ENCODE measurements at places on chromosomes 11 and 22.

DNA sequence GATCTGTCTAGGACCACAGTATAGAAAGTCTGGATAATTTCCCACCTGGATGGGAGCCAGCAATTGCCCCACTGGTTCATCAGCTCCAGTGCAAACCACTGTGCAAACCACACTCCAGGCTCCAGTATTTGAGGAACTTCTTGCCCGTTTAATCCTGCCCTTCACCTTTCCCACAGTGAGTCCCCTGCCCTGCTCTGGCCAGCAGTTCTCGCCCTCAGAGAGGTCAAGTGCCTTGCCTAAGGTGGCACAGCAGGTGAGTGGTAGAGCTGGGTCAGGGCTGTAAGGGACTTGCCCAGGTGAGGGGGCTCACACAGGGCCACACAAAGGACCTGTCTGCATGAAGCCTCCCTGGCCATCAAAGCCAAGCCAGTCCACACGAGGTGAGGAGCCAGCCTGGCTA lies 24.1 kb downstream of the MS4A10 start:
- no peak for DNase-seq

DNA sequence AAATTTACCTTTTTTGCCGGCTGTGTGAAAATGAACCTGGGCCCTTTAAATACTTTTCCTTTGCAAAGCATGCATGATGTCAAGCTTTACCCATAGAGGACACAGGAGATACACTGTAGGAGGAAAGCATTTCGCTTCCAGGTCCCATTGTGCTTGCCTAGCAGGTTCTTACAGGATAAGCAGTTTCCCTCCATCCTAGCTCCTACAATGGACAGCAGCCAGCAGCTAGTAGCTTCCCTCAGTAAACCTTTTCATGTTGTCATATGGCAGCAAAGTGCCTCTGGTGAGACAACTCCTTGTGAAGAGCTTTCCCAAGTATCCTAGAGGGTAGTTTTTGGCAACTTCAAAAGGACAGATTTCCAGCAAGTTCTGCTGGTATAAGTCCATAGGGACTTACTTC lies 78.4 kb downstream of the RBFOX2 start:
- DNase-seq = no peak

- DNase-seq = no peak
These were observed 1.4 kb downstream of the SGSM1 start for GRCh38 chr22:24807284-24807950.

DNA sequence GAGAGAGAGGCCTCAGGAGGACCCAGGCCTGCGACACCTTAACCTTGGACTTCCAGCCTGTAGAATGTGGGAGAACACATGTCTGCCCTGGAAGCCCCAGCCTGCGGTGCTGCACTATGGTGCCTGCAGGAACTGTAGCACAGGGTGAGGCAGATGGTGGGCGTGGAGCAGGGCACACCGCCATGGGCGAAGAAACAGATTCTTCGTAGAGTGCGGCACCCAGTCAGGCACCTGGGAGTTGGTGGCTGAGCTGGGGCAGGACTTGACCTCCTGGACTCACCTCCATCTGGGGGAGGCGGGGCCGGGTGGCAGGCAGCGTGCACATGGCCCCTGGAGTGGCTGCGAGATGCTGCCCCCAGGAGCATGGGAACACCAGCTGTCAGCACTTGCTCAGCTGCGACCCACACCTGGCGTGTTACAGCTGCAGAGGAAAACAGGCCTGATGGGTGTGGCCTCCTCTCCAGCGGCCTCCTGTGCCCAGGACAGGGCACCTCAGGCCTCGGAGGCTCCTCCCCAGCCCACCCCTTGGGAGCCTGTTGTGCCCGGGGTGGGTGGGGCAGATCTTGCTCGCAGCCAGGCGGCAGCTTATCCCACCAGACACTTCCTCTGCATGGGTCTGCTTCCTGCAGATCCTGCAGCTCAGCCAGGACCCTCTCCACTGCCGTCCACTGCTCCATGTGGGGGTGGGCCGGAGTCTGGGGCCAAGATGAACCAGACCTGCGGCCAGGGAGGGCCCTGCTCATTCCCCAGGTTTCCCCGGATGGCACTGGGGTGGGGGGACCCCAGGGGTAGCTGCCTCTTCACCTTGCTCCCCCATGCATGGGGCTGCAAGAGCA lies 80.4 kb downstream of the MYEOV start:
- no peak for DNase-seq

DNA sequence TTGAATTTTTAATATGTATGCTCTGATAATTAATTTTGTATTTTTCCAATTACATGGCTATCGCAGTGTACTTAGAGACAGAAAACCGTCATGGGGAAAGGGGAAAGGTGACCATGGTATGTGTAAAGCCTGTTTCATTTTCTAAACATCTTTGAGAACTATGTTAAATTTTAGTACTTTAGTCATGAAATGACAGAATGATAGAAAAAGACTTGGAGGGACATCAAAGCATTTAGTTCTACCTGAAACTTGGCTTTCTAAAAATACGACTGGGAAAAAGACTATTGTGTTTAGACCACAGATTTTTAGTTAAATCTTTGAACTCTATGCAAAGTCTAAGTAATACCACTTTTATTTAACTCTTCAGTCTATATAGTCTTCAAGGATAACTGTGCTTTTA lies 54.1 kb downstream of the MAML2 start:
- no peak for DNase-seq

GRCh38 chr11:3220521-3221407 lies 2.2 kb upstream of the MRGPRG start:
- DNase-seq = no peak

GRCh38 chr11:113464416-113464815 lies 10.8 kb downstream of the DRD2 start:
- DNase-seq = no peak

- no peak for DNase-seq
These were observed 29.3 kb downstream of the DMC1 start for GRCh38 chr22:38540701-38541100.

- no peak for DNase-seq
These were observed 43.8 kb downstream of the MAP6 start for GRCh38 chr11:75625021-75625420.

DNA sequence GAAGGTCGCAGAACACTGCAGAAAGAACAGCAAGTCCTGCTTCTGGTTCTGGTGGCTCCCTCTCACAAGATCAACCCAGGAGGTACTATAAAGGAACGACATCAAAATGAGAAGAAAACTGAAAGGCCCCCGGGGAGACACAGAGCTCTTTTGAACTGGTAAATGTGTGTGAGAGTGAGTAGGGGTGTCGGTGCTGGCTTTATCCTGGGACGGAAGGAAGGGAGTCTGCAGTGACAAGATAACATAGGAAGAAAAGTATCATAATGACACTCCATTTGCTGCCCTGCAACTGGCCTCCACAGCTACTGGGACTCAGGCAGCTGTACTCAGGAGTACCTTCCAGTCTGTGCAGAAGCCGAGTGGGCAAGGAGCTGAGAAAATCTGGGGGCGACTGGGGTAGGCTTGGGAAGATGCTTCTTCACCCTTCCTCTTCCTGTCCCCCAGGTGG lies 60.9 kb downstream of the ENTHD1 start:
- DNase-seq = no peak

GRCh38 chr22:19571207-19571795 lies 47.1 kb upstream of the CLDN5 start:
- DNase-seq = no peak

- peak; percentile 88 for DNase-seq
These were observed at the start of the genes POLR2L and TSPAN4 for GRCh38 chr11:842370-843002. Gene POLR2L, minus strand, starts transcription at chr11:842529. Its CDS starts 21 bp downstream, at chr11:842508. Gene TSPAN4, plus strand, starts transcription at chr11:842852. Its CDS starts 7,453 bp downstream, at chr11:850305.

DNA sequence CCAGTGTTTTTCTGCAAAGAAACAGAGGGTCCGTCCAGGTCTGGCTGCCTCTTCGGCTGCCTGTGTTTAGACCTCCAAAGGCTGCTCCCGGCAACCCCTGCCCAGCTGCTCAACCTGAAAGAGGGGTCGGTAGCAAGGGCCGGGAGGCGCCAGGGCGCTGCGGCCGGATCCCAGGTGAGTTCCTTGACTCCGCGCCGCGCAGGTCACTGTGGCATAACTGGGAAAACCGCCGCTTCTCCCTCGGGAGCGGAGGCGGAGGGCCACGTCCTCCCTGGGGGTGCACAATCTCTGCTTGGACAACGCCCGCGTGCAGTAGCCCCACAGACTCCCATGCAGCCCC lies 1.0 kb upstream of the BRSK2 start:
- DNase-seq = no peak
